Hematopoietic multipotent progenitor cell treated with erythropoietin and hydrocortisone succinate and interleukin-3 and kit ligand, for 15 days (in vitro differentiated cells): ENCODE measurements at places on chromosomes 6 and 20.

DNA sequence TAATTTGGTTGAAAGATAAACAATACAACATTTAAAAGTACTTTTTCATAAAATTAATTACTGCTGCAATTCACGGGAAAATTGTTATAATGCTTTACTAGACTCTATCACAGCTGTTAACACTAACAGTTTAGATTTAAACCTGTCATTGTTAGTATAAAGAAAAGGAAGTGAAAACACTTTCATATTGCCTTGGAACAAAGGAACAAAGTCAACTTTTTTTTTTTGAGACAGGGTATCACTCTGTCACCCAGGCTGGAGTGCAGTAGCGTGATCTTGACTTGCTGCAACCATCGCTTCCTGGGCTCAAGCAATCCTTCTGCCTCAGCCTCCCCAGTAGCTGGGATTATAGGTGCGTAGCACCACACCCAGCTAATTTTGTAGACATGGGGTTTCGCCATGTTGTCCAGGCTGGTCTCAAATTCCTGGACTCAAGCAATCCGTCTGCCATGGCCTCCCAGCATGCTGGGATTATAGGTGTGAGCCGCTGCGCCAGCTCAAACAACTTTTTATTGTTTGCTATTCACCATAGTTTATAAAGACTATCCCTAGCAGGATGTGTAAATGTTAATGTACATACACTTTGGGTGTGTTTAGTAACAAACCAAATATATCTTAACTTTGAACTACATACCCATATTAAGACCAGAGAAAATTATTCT lies 22.1 kb downstream of the SLC35A1 start:
- no peak for DNase-seq

GRCh38 chr6:61841958-61842357 lies 444.1 kb downstream of the KHDRBS2 start:
- no peak for DNase-seq

DNA sequence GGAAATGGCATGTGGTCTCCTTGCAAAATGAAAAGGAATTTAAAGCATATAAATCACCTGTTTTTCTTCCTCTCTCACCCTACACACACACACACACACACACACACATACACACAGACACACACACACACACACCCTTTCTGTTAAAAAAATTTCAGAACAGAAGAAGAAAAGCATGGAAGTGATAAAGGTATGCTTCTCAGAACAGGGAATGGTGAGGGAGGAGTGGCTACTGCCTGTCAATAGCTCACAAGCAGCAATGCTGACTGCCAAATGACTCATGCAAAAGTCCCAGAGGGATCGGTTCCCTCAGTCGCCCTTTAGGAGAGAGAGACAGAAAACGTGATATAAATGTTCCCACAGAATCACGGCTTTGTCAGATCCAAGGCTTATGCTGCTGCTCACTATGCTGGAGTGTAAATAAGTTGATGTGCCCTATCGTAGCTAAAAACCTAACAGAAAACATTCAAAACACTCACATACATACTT lies 102.6 kb downstream of the IBTK start:
- DNase-seq, result no peak

- no peak for DNase-seq
Measured at GRCh38 chr6:19836799-19837510, at the start of gene ID4. Gene ID4, plus strand, starts transcription at chr6:19837370. Its CDS starts 385 bp downstream, at chr6:19837755.

GRCh38 chr6:31172973-31173384 lies 2.5 kb upstream of the POU5F1 start:
- no peak for DNase-seq

DNA sequence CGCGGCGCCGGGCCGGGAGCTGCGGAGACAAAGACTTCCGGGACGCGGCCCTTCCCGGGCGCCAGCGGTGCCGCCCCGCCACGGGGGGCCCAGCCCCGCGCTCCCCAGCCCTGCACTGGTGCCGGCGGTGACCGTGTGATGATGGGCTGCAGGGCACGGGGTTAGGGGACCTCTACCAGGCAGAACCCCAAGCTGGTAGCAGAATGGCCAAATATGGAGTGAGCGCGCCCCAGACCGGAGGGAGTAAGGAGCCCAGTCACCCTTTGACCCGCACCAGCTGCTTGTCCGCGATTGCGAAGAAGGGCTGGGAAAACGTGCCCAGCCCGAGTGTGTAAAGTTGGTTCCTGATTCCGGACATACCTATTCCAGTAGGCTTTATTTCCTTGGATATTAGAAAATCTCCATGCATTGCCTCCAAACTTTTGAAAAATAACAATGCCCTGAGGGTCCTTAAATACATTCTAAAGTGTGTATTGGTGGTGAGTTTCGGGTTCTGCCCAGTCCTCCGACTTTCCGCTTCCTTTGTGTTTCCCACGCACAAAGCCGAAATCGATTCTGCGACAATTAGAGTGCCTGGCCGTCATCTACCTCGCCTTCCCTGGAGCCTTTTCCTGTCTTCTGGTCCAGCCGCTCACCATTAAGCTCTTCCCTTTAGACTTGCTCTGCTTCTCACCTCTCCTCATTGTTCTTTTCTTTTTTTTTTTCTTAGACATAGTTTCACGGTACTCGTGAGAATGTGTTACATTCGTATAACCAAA lies 1.1 kb downstream of the ABRACL start:
- DNase-seq, result peak; percentile 28
